ENCODE measurements at places on chromosomes 12 and 14.

DNA sequence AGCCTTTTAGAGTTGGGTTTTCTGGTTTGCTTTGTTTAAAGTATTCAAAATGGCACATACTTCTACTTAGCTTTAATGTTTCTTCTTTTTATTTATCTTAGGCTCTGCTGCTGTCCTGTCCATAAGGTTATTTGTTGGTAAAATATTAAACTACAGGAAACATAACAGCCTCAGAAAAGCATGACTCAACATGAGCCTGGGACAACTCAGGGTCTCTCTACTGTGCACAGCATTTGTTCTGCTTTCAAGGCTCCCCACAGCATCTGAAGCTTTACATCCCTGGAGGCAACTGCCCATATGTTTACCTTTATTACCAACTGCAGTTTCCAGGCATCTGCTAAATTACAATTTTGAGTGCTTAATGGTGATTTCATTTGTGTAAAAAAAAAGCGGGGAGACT, 954.2 kb upstream of the FBXO33 start:
- DNase-seq: no peak

GRCh38 chr14:39860596-39861228, 428.5 kb upstream of the FBXO33 start:
- DNase-seq: no peak

- DNase-seq: no peak
Observed at GRCh38 chr14:91303091-91303923, 58.8 kb upstream of the GPR68 start.

DNA sequence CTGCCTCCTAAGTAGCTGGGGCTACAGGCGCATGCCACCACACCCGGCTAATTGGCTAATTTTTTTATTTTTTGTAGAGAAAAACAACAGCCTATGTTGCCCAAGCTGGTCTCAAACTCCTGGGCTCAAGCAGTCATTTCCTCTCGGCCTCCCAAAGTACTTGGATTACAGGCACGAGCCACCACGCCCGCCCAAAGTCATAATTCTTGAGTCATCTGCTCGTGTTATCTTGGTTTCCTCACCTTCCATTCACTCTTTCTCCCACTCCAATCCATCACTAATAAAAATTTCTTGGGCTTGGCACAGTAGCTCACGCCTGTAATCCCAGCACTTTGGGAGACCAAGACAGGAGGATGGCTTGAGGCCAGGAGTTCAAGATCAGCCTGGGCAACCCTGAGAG, 32.0 kb downstream of the ITGA7 start:
- no peak for DNase-seq

GRCh38 chr12:82517027-82517426, 158.7 kb downstream of the METTL25 start:
- no peak for DNase-seq

- no peak for DNase-seq
Observed at GRCh38 chr12:38163442-38163801, 153.2 kb upstream of the ALG10B start.

GRCh38 chr12:92259696-92260251, 114.1 kb upstream of the BTG1 start:
- no peak for DNase-seq

GRCh38 chr14:87638196-87638595, 354.8 kb downstream of the GALC start:
- DNase-seq: no peak
